ENCODE measurements at places on chromosomes 3 and 15.

- DNase-seq, result no peak
These were observed 300.6 kb downstream of the TBL1XR1 start for GRCh38 chr3:176896640-176897039.

- no peak for DNase-seq
These were observed 4.4 kb upstream of the SNX22 start for GRCh38 chr15:64146885-64147681.

- no peak for DNase-seq
These were observed 269.8 kb upstream of the ADAMTS9 start for GRCh38 chr3:64957408-64958198.

- no peak for DNase-seq
These were observed 98.9 kb upstream of the PFN2 start for GRCh38 chr3:150069633-150070032.

GRCh38 chr15:99257107-99257750 is 5.9 kb downstream of the LRRC28 start:
- DNase-seq, result no peak

GRCh38 chr3:133662278-133662651 is 524 bp upstream of the TOPBP1 start:
- peak; percentile 28 for DNase-seq

DNA sequence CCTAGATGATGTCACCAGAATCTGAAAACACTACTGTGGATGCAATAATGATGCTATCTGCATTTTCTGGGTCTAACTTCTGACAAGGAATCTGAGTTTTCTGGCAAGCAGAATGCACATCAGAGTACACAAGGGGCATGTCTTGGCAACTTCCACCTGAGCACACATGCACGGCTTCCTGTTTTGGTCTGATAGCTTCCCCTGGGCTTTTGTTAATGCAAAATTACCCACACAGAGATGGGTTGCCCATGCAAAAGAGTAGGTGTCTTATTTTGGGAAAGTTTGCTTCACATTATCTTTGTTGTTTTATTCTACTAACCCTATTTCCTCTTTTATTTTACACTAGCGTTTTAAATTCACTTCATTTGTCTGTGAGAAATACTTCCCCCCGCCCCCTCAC is 74.2 kb upstream of the SATB1 start:
- no peak for DNase-seq

DNA sequence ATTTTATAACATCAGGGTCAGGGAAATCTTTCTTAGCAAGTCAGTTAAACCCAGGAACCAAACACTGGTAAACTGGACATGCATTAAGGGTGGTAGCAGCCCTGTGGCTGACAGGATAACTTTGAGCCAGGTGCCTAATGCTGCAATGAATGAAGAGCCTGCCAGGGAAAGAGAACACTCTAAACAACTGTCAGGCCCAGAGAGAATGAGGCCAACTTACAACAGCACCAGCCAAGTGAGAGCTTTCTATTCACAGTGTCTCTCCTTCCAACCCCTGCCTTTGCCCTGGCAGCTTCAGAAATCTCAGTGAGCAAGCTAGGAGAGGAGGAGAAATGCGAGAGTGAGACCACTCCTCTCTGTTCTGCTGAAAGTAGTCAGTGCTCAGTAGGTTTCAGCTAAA is 50.4 kb upstream of the ATP2C1 start:
- no peak for DNase-seq

- no peak for DNase-seq
These were observed 7.5 kb upstream of the C3orf80 start for GRCh38 chr3:160217675-160218074.

DNA sequence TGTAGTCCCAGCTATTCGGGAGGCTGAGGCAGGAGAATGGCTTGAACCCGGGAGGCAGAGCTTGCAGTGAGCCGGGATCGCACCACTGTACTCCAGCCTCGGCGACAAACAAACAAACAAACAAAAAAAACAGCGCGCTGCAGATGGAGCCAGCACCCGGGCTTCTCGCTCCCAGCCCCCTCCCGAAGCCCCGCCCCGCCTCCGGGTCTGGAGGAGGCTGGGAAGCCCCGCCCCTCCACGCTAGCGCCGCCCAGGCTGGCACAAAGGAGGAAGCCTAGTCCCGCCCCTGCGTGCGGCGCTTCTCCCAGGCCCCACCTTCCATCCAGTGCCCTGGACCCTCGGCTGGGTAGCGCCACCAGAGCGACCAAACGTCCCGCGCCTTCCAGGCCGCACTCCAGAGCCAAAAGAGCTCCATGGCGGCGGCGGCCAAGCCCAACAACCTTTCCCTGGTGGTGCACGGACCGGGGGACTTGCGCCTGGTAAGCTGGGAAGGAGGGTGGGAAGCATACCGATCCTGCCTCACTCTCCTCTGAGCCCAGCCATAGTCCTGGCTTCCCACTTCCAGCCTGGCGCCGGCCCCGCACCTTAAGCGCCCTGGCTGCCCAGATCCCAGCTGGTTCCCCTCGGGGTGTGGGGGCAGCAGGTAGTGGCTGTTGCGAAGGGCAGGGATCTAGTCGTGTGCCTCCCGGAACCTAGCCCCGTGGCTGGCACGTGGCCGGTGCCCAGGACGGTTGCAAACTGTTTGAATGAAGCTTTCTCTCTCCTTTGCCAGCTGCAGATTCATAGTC is at the start of gene SORD:
TSS of gene SORD (plus strand) at position 325 of the 788 bp plus-strand sequence. CDS start at position 414, 89 bp downstream.
- peak; percentile 83 for DNase-seq

DNA sequence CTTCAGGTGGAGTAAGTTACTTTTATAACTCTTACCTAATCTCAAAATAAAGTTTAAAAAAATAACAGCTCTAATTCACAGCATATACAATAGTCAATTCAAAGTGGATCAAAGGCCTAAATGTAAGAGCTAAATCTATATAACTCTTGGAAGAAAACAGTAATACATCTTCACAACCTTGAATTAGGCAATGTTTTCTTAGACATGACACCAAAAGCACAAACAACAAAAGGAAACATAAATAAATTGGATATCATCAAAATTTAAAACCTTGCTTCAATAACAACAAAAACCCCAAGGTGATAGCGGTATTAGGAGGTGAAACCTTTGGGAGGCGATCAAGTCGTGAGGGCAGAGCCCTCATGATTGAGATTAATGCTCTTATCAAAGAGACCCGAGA is 12.8 kb downstream of the DENND6A start:
- DNase-seq, result no peak

GRCh38 chr15:99651023-99651807 is 82.0 kb downstream of the LYSMD4 start:
- DNase-seq, result no peak

GRCh38 chr15:69034352-69034751 is 19.9 kb downstream of the NOX5 start:
- DNase-seq, result peak; percentile 48

GRCh38 chr15:41483115-41483514 is 10.6 kb upstream of the ITPKA start:
- DNase-seq, result no peak

- no peak for DNase-seq
These were observed 326.7 kb upstream of the CTDSPL start for GRCh38 chr3:37534940-37535339.

GRCh38 chr3:32226875-32227500 is 11.5 kb upstream of the CMTM8 start:
- peak; percentile 32 for DNase-seq

DNA sequence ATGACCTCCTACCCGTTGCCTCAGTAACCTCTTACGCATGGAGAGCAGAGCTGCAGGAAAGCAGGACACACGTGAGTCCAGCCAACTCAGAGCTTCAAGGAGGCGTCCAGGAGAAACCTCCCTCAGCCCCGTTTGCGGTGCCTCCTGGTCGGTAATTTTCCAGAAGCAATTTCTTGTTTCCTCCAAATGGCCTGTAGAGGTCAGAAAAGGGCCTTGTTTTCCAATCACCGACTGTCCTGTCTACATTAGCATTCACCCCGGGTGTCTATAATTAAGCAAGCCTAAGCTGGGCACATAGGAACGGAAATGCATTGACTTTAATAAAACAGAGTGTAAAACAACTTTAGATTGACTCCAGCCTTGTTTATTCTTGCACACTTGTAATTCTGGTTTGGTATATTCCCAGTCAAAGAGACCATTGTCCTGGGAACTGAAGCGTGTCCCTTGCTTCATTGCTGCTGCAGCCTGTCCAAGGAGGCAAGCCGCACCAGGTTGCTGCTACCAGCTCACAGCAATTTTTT is 836.2 kb downstream of the AGBL1 start:
- DNase-seq, result peak; percentile 75

GRCh38 chr3:195446359-195446758 is 3.5 kb upstream of the ACAP2 start:
- DNase-seq, result no peak

DNA sequence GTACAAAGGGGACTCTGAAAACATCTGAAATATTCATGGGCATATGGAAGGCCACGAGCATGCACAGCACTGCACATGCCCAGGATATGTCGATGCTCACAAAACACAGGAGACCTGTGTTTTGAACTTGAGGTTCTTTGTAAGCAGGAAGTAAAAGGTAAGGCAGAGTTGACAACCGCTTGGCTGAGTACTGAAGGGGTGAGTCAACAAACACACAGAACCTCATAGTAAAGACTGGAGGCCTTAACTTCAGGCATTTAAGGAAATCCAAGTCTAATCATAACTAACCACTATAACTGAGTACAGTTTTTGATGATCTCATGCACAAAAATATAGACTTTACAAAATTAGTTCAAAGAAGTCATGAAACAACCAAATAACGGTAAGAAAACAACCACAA is 80.6 kb downstream of the MYO9A start:
- DNase-seq, result no peak

GRCh38 chr15:100340721-100341238 is 995 bp downstream of the ADAMTS17 start:
- DNase-seq, result no peak

- DNase-seq, result no peak
These were observed 1136.7 kb downstream of the TUSC7 start for GRCh38 chr3:117846238-117846637.

- DNase-seq, result no peak
These were observed 893.0 kb downstream of the DIPK2A start for GRCh38 chr3:144864646-144865045.

DNA sequence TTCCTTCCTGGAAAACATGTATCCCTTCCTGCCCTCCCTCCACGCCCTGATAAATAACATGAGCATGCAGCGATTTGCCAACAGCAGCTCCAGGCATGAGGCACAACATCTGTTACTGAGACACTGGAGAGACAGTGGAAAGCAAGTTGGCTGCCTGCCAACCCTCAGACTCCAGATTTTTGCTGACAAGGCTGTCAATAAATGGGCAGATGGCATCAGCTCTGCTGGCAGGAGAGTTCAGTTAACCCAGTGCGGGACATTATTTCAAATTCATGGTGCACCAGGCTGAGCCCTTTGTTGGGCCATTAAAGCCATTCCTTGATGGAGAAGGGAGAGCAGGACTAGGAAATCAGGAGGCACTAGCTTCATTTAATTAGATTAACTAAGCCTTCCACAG is 293.3 kb downstream of the MEX3B start:
- DNase-seq, result peak; percentile 79

GRCh38 chr3:170644711-170645110 is 58.8 kb upstream of the SLC7A14 start:
- no peak for DNase-seq

DNA sequence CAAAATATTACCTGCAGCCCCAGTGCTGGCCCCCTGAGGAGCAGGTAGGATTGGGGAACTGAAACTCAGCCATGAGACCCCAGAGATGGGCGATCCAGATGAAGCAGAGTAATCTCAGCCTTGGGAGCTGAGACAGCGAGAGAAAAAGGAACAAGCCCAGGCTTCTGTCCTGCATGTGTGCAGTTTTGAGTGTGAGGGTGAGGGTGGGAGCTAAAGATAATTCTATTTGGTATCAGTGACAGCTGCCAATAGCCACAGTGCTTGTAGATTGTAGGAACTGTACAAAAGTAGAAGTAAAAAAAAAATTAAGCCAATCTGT is 5.9 kb downstream of the ATP8B4 start:
- DNase-seq, result no peak

DNA sequence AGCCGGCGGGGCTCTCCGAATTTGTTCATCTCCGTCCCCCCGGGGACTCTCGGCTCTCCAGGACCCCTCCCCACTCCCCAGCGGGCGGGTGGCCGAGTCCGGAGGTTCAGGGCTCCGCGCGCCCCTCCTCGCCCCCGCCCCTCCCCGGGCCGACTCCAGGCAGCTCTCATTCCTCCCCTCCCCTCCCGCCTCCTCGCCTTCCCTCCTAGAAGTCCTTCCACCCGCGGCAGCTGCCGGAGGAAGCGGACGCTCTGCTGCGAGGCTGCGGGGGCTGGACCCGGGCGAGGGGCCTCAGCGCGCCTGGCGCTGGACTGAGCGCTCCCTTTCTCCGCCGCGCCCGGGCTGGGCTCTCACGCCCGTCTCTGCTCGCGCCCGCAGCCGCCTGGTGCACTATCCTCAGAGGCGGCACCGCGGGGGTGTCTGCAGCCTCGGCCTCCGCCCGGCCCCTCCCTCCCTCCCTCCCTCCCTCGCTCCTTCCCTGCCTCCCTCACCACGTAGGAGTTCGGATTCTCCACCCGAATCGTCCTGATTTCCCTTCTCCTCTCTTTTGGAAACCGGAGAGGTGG is at the start of gene ROBO2:
TSS of gene ROBO2 (plus strand) at position 494 of the 566 bp plus-strand sequence. CDS start 687 bp downstream, outside the sequence.
- no peak for DNase-seq

- DNase-seq, result no peak
These were observed 6.8 kb downstream of the ARPIN start for GRCh38 chr15:89905846-89906378.

GRCh38 chr3:70952033-70952747 is 631.3 kb downstream of the FOXP1 start:
- DNase-seq, result no peak

DNA sequence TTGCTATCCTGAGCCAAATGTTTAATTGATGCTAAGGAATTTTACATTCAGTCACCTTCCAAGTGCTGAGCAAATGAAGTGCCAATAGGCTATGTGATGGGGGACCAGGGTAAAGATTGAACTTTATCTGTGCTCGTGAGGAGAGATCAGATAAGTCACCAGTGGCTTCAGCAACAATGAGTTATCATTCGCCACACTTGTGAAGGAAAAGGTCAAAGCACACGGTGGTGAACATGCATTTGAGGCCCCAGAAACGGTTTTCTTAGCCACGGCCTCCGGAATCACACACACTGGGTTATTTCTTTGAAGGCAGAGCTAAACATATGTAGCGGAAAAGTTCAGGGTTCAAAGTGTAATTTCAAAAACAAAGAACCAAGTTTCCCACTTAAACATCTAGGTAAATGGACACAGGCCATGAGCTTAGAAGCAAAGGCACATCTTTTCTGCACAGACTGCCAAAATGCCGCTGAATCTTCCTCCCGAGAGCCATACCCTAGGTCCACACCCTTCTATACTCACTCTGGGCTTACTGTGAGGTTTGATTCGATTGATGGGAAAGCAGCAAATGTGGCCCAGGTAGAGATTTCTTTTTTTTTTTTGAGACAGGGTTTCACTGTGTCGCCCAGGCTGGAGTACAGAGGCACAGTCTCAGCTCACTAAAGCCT is 268.5 kb downstream of the SHQ1 start:
- no peak for DNase-seq
